NCI-H1694 treated with DMSO at 0.1 percent for 48 hours (cell line): ENCODE measurements at places on chromosomes 2 and 18.

- DNase-seq = no peak
Measured at GRCh38 chr2:72623481-72623880, 202.4 kb downstream of the EXOC6B start.

GRCh38 chr2:31442376-31442775 lies 27.8 kb upstream of the XDH start:
- no peak for DNase-seq

GRCh38 chr18:8373486-8373885 lies 235.8 kb upstream of the RAB12 start:
- DNase-seq = no peak

DNA sequence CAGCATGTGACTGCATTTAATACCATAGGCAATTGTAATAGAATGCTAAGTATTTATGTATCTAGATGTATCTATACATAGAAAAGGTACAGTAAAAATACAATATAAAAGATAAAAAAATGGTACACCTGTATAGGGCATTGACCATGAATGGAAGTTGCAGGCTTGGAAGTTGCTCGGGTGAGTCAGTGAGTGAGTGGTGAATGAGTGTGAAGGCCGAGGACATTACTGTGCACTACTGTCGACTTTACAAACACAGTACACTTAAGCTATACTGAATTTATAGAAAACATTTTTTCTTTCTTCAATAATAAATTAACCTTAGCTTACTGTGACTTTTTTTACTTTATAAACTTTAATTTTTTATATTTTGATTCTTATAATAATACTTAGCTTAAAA lies 8.9 kb downstream of the DIS3L2 start:
- no peak for DNase-seq

- peak; percentile 40 for DNase-seq
Measured at GRCh38 chr18:37565101-37565976, at the start of gene CELF4. TSS of gene CELF4 (minus strand) at chr18:37565798.

DNA sequence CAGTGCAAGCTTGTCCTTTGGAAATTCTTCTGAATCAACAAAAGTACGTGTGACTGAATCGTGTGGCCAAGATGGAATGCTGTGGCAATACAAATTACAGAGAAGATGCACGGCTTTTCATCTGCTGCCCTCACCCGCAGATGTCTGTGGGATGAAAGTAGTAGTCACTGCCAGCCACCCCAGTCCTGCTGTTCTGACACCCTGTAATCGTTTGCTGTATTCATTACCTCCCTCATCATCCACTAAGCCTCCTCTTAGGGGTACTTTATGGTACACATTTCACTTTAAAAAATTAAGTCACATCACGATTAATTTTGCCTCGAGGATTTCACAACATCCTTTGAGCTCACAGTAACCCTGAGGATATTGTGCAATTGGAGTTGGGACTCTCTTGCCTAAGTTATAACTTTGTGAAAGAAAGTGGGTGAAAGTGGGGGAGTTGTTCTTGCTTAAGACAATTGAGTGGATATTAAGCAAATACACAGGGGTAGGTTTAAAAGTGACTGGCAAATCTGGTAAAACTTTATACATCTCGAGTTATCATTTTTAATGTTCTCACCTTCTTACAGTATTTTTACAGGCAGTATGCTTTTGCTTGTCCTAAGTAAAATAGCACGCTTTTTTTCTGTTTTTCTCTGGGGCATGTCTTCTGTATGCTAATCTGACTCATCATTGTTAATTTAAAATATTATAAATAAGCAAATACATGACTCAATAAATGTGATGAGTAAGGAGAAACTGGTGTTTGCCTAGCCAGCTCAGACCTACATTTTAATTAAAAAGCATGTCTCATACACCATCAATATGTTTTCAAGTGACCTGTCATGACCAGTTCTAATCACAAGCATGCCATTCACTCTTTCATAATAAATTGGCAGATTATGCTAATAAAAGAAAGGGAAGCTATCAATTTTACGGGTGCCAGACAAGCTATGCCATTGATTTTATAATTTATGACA lies 680.9 kb downstream of the IRS1 start:
- no peak for DNase-seq

- no peak for DNase-seq
Measured at GRCh38 chr18:3411327-3411726, 38.6 kb upstream of the TGIF1 start.

GRCh38 chr2:55452879-55453278 lies 33.2 kb upstream of the CCDC88A start:
- no peak for DNase-seq

- no peak for DNase-seq
Measured at GRCh38 chr2:88125924-88126771, 1.7 kb downstream of the FABP1 start.

GRCh38 chr2:164644036-164644700 lies 22.9 kb upstream of the GRB14 start:
- DNase-seq = no peak

- DNase-seq = no peak
Measured at GRCh38 chr2:208033701-208034502, 8.6 kb upstream of the PLEKHM3 start.

GRCh38 chr18:48785091-48785614 lies 165.6 kb downstream of the SMAD7 start:
- no peak for DNase-seq

- no peak for DNase-seq
Measured at GRCh38 chr2:197838579-197838978, 34.2 kb downstream of the PLCL1 start.

DNA sequence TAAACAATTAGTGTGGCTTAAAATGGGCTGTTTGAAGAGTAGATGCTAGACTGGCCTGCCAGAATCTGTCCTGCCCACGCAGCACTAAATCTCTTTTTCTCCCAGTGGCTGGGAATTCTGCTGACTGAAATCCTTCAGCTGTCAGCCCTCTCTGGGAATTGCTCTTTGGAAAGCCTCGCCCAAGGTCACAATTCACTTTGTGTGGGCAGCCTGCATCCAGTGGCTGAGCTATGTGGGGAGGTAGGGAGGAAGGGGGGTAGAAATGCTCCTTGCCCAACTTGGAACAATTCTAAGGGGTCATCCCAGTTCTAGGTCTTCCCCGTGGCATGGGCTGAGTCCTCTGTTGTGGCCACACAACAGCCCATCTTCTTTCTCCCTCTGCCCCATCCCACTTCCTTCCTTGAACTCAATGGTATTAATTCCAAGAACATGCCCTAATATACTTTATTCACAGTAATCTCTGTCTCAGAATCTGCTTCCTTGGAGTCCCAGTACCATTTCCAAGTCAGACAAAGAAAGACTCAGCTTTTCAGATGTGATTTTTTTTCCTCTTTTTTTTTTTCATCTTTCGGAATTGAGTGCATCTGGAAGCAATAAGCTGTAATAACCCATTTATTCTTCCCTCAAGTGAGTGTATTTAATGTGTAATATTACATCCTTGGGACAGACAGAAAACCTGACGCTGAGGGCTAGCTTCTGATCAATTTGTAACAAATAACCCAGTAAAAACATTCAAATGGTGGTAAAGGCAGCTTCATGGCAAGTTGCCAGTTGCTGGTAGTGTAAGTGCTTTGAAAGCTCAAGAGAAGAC lies 189.4 kb downstream of the GPD2 start:
- no peak for DNase-seq
